ENCODE measurements at places on chromosomes 7 and 10.

DNA sequence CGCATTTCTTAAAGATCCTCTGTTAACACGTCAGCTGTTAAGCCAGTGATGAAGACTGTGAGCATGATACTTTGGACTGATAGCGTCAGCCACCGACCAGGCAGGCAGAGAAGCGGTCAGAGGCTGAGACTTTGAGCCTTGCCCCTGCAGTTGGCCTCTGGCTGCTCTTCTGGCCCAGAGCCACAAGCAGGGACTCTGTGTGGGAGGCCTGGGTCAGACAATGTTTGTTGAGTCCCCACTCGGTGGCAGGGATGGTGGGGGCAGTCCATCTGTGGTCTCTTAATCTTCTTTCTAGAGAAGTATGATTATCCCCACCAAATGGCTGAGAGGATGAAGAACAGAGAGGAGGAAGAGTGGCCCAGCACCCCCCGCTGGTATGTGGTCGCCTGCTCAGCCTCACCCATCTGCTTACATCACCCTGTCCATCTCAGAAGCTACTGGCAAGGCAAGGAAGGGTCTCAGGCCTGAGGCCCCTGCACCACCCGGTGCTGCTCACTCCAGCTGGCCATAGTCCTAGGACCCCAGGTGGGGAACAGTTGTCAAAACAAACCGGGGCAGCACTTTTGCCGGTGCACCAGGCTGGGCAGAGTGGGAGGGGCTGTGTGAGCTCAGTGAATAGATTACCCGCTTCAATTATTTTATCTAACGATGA lies 202.9 kb downstream of the GRID1 start:
- DNase-seq, result no peak

DNA sequence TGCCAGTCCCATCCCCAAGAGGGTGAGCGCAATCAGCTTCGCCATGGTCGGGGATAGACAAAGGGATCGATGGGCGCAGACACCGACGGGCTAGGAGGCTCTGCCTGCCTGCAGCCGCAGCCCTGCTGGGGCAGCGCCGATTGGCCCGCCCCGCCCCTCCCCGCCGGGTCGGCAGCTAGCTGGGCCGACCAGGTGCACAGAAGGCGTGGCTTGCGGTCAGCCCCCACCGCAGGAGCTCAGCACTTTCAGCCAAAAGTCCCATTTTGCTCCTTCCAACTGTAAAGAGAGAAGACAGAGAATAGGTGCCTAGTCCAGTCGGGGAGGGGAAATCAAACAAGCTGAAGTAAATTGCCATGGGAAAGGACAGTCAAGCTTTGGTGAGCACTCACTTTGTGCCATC lies at the start of gene PON1:
Gene PON1 (minus strand): TSS at position 102 of the 400 bp plus-strand sequence. CDS start 57 bp downstream, at position 45.
- DNase-seq, result no peak

GRCh38 chr10:96407560-96408069 lies 48.8 kb upstream of the OPALIN start:
- DNase-seq, result no peak

GRCh38 chr7:57438244-57438643 lies 11.7 kb upstream of the ZNF716 start:
- no peak for DNase-seq
